ENCODE measurements at places on chromosomes 5 and 9.

GRCh38 chr5:122492675-122493074, 180.6 kb downstream of the SNCAIP start:
- no peaks in the 10 kb centered on the region for H3K36me3 ChIP-seq
- no peaks in the 10 kb centered on the region for H3K27me3 ChIP-seq
- peaks cover 13% of the 10 kb centered on the region for H3K4me1 ChIP-seq
- H3K27ac ChIP-seq: no peak overlapping the region
- no peak overlapping the region for H3K4me3 ChIP-seq
- DNase-seq: peak; percentile 50

GRCh38 chr5:110377361-110377760, 349.1 kb downstream of the TMEM232 start:
- no peaks in the 10 kb centered on the region for H3K36me3 ChIP-seq
- DNase-seq: no peak
- H3K27me3 ChIP-seq: no peaks in the 10 kb centered on the region
- H3K4me3 ChIP-seq: no peak overlapping the region

DNA sequence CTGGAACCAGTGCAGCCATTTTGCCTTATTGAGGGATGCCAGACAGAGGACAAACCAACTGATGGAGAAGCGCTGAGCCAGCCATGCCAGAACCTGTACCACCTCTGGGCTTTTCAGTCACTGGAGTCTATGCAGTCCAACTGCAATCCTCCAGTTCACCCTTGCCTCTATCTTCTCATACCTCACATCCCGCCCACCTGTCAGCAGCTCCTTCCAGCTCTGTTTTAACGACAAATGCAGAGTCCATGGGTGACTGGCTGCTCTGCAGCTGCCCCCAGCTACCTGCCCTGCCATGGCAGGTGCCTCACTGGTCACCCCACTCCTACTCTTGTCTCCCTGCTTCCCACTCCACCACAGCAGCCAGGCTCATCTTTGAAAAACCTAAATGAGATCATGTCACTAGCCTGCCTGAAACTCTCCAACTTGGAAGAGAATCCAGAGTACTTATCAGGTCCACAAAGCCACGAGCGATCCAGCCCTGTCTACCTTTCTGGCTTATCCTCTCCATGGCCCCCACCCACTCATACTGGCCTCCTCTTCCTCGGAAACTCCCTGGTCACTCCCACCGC, 14.0 kb upstream of the ACSL6 start:
- no peaks in the 10 kb centered on the region for H3K36me3 ChIP-seq
- no peaks in the 10 kb centered on the region for H3K4me1 ChIP-seq
- no peaks in the 10 kb centered on the region for H3K27me3 ChIP-seq
- no peak for DNase-seq
- H3K27ac ChIP-seq: no peak overlapping the region

- no peaks in the 10 kb centered on the region for H3K27me3 ChIP-seq
- no peaks in the 10 kb centered on the region for H3K4me1 ChIP-seq
- no peak for DNase-seq
- peak overlapping the region; percentile 28 for H3K27ac ChIP-seq
- no peak overlapping the region for H3K4me3 ChIP-seq
Observed at GRCh38 chr9:11686733-11687132, 1006.5 kb upstream of the TYRP1 start.

GRCh38 chr9:106583751-106584150, 279.2 kb upstream of the ZNF462 start:
- H3K4me1 ChIP-seq: no peaks in the 10 kb centered on the region
- no peak overlapping the region for H3K4me3 ChIP-seq
- no peaks in the 10 kb centered on the region for H3K36me3 ChIP-seq
- no peak for DNase-seq
- no peak overlapping the region for H3K27ac ChIP-seq

DNA sequence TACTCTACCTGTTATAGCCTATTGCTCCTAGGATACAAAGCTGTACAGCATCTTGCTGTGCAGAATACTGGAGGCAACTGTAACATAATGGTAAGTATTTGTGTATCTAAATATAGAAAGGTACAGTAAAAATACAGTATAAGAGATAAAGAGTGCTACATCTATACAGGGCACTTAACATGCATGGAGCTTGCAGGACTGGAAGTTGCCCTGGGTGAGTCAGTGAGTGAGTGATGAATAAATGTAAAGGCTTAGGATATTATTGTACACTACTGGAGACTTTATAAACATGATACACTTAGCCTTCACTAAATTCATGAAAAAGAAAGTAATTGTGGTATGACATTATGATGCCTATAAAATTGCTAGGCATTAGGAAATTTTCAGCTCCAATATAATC, 65.5 kb upstream of the OSMR start:
- no peaks in the 10 kb centered on the region for H3K4me1 ChIP-seq
- H3K27me3 ChIP-seq: no peaks in the 10 kb centered on the region
- H3K4me3 ChIP-seq: no peak overlapping the region

DNA sequence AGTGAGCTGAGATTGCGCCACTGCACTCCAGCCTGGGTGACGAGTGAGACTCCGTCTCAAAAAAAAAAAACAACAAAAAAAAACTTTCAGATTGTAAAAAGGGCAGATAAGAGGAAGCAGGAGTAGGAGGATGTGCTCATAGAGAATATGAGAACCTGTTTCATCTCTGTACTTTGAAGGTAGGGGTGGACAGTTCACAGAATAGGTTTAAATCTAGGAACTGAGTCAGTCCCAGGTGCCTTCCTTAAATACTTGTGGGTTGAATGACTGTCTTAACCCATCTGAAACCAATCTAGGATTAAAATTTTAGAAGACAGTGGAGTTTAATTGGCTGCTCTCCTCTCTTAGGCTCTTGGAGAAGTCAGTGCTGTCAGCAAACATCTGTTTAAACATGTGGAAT, 12.4 kb downstream of the POLK start:
- no peak overlapping the region for H3K4me3 ChIP-seq
- H3K36me3 ChIP-seq: peaks cover 4% of the 10 kb centered on the region
- DNase-seq: no peak
- H3K4me1 ChIP-seq: peaks cover 4% of the 10 kb centered on the region

DNA sequence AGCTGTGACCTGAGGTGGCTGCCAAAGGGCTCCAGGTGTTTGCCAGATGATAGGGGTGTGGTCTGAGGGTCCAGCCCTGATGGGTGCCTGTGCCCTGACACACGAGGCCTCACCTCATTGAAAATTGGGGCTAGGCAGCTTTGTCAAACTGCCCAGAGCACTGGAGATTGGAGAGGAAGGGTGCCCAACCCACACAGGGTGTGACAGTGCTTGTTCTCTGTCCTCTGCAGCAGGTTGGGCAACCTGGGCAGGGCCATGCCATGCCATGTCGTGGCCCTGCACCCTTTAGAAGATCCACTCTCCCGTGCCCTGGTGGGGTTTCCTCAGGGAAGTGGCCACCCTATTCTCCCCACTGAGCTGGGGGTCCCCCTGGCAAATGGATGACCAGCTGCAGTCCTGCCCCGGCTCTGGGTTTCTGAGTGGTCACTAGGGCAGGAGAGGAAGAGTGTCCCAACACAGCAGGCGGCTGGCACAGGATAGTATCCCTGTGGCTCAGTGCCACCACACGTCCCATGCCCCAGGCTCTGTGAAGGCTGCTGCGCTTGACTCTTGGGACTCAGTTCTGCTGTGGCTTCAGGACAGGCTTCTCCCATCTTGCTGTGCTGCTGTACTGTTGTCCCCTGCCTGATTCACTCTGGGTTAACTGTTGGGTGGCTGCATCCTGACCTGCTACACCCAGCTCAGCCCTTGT, 100.8 kb upstream of the PITX1 start:
- peak; percentile 32 for DNase-seq
- H3K27me3 ChIP-seq: no peaks in the 10 kb centered on the region
- H3K36me3 ChIP-seq: no peaks in the 10 kb centered on the region

DNA sequence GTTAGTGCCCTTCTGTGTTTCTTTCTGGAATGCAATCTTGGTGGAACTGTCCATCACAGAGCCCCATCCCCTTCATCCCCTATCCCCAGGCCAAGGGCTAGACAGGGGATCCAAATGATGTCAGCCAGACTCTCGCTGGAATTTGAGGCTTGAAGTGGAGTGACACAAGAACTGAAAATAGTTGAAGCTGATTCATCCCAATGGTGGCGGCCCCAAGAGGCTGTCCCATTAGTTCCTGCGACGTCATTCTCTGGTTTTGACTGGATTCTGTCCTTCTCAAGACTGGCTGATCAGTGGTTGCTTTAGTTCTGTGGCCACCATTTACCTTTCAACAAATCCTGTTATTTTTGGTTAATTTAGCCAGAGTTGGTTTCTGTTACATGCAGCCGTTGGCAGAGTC, 59.9 kb downstream of the SUB1 start:
- no peak for DNase-seq
- H3K4me3 ChIP-seq: no peak overlapping the region
- no peaks in the 10 kb centered on the region for H3K4me1 ChIP-seq
- no peaks in the 10 kb centered on the region for H3K36me3 ChIP-seq
- no peak overlapping the region for H3K27ac ChIP-seq
- H3K27me3 ChIP-seq: no peaks in the 10 kb centered on the region

DNA sequence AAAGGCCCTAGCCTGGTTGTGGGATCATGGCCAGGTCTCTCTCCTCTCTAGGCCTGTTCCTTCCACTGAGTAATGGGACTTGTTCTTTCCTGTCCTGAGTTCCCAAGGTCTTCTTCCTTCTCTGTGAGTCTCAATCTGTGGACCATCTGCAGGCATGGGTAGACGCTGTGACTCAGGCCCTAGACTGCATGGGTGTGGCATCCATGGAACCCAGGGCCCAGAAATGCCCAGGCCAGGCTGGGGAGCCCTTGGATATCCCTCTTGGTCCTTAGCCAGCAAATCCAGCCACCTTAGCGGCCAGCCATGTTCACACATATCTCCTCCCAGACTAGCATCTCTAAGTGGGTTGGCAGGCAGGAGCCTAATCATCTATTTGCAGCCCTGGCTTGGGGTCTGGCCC, 2.3 kb upstream of the ACSL6 start:
- H3K4me3 ChIP-seq: no peak overlapping the region
- DNase-seq: no peak
- H3K4me1 ChIP-seq: peaks cover 4% of the 10 kb centered on the region
- H3K36me3 ChIP-seq: no peaks in the 10 kb centered on the region
- peaks cover 42% of the 10 kb centered on the region for H3K27me3 ChIP-seq

GRCh38 chr5:139387611-139388197, 2.0 kb downstream of the MZB1 start:
- no peaks in the 10 kb centered on the region for H3K36me3 ChIP-seq
- peak; percentile 43 for DNase-seq
- peaks cover under 1% of the 10 kb centered on the region for H3K27me3 ChIP-seq
- no peak overlapping the region for H3K27ac ChIP-seq
- no peak overlapping the region for H3K4me3 ChIP-seq

DNA sequence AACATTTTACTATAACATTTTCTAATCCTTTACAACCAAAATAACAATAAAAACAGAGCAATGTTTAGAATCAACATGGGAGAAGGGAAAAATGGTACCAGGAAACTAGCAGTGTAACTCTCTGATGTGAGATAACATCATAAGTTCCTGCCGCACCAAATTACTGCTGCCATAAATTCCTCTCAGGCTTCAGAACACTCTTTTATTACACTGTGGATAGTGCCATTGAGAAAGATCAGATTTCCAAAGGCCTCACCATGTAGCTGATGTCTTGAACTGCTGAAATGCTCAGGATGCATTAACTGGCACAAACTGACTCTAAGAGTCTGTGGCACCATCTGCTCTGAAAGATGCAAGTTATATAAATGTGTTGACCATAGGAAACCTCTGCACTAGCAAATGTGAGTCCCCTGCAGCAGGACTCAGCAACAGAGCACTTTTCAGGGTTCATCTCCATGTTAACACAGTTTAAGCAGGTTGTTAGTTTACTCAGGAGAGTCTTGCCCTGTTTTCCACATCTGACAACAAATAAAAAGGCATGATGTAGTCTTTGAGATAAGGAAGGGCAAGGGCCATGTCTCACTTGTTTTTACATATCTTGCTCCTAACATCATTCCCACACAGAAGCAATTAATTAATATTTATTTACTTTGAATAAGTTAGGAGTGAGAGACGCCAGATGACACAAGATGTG, 218.1 kb downstream of the CETN3 start:
- DNase-seq: no peak
- no peak overlapping the region for H3K4me3 ChIP-seq
- no peak overlapping the region for H3K27ac ChIP-seq
- H3K4me1 ChIP-seq: no peaks in the 10 kb centered on the region
- H3K36me3 ChIP-seq: no peaks in the 10 kb centered on the region

- no peak overlapping the region for H3K27ac ChIP-seq
- DNase-seq: no peak
- no peak overlapping the region for H3K4me3 ChIP-seq
Observed at GRCh38 chr5:102857076-102857818, 102.1 kb downstream of the PAM start.

DNA sequence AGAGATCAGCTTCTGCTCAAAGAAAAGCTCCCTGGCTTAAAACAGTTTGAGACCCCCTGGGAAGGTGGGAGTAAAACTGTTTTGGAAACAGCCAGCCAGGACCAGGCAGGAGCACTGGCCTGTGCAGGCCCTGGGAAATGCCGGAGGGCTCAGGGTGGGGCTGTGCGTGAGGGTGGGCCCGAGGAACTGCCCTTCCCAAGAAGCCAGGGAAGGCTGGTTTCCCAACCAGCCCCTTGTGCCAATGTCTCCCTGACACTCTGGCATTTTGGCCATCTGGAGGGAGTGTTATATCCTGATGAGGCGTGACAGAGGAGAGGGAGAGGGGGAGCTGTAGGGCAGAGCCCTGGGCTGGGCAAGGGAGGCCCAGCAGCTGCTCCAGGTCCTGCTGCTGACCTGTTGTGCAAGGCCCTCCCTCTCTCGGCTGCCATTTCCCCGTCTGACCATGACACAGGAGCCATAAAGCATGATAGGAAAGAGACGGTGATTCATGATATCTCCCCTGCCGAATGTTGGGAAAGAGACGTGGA, 16.1 kb downstream of the OLFML2A start:
- H3K27me3 ChIP-seq: no peaks in the 10 kb centered on the region
- no peaks in the 10 kb centered on the region for H3K4me1 ChIP-seq
- no peaks in the 10 kb centered on the region for H3K36me3 ChIP-seq
- DNase-seq: no peak
- no peak overlapping the region for H3K4me3 ChIP-seq

DNA sequence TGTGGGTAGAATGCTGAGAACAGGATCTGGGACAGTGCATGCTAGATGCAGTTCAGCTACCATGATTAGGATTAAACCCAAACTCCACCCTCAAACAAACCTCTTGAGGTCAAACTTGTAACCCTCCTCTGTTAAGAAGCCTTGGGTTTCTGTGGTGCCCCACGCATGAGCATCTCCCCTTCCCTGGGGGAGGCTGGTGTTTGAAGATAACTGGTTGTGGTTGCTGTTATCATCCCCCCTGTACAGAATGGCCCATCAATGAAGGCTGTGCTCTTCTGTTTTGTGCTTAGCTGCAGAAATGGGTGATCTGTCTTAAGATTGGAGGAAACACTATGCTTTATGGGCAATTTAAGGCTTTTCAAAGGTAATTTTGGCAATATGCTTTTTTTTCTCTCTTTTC, 4.4 kb upstream of the DAB2IP start:
- no peak overlapping the region for H3K4me3 ChIP-seq
- no peaks in the 10 kb centered on the region for H3K27me3 ChIP-seq
- DNase-seq: no peak
- peaks cover 10% of the 10 kb centered on the region for H3K4me1 ChIP-seq

All from endodermal cell (in vitro differentiated cells).